ENCODE measurements at places on chromosomes 1 and 21.

GRCh38 chr1:77541162-77541545 is 141.3 kb downstream of the ZZZ3 start:
- no peak for DNase-seq

- DNase-seq: no peak
Observed at GRCh38 chr1:29309075-29309474, 72.8 kb downstream of the PTPRU start.

DNA sequence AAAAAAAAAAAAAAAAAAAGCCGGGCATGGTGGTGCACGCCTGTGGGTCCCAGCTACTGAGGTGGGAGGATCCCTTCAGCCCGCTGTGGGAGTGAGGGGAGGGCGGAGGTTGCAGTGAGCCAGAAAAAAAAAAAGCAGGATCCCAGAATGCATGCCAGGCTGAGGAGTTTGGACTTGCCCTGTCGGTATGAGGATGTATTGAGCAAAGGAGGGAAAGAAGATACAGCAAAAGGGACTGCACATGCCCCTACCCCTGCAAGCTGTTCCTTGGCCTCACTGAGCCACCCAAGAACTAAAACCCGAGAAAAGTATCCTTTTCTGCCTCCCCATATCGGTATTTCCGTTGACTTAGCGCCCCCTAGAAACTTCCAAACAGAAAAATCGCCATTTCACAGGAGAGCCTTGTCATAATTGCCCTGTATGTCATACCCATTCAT is 1.3 kb upstream of the GPATCH4 start:
- DNase-seq: no peak

DNA sequence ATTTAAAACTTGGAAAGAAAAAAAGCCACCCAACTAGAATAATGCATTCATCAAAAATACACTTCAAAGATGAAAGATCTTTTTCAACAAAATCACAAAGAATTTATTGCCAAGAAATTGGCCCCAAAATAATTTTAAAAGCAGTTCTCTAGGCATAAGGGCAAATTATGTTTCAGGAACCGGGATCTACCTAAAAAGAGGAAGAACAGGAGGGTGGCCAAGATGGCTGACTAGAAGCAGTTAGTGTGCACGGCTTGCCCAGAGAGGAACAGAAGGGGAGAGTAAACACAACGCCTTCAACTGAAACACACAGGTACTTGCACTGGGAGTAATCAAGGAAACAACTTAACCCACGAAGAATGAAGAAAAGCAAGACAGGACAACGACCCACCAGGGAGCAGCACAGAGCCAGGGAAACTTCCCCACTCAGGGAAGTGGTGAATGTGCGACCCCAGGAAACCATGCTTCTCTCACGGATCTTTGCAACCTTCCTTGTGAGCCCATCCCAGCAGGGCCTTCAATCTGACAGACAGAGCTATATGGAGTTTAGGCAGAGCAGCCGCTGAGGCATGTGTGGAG is 46.1 kb downstream of the ACKR1 start:
- no peak for DNase-seq

DNA sequence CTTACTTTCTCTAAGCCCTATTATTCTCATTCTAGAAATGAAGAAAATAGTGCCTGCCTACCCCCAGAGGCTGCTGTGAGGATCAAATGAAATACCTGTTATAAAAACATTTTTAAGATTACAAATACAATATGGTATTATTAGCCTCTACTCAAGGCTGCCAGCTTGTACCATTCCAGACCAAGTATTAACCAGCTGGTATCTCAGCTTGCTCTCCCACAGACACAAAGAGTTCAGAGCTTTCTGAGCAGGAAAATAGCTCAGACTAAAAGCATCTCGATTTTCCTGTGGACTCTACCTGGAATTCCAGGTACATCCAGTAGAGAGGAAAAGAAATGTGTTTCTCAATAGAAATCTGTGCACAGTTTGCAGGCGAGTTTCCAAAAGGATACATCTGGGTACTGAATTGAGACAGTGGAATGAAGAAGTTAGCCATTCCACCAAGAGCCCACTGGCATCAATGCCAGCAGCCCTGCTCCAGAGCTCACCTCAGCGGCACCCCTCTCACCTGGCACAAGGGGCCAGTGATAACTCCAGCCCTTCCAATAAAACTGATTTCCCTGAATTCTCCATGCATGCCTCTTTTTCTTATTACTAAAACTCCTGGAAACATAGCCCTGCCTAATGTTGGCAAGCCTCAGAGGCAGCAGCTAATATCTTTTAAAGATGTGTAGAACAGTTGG is 31.0 kb downstream of the TGFBR3 start:
- no peak for DNase-seq

- DNase-seq: no peak
Observed at GRCh38 chr1:179206812-179207211, 22.7 kb downstream of the ABL2 start.

DNA sequence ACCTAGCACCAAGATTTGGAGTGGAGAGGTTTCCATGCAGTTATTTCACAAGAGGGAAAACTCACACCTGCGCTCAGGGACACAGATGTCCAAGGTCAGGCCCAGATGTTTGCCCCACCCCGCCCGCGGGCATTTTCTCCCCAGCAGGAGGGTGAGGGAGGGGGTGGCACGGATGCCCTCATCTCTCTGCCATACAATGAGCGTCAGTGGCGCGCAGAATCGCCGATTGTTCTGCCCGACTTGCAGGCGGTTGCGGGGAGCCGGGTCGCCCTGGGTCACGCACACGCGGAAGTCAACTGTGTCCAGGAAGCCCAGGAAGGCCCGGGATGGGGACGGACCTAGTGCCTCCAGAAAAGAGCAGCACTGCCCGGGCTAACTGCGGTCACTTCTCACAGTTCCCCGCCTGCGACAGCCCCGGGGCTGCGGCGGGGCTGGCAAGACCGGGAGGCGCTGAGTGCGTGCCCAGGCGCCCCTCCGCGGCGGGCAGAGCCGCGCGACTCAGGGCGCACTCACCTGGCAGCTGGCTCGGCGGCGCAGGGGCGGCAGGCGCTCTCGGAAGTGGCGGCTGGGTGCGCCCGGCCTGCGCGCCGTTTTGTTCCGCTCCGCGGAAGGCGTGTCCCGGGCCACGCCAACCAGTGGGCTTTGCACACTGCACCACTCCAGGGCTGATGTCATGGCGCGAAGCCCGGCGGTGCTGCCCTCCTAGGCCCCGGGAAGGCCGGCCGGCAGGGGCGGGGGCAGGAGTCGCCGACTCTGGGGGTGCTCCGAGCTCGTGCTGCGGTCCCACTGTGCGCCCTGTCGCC is at the start of gene CSRP1:
TSS of gene CSRP1 (minus strand) at position 567 of the 803 bp plus-strand sequence. CDS start 10,820 bp downstream, outside the sequence.
- DNase-seq: peak; percentile 73

- no peak for DNase-seq
Observed at GRCh38 chr1:42797979-42798378, 13.2 kb downstream of the TMEM269 start.

DNA sequence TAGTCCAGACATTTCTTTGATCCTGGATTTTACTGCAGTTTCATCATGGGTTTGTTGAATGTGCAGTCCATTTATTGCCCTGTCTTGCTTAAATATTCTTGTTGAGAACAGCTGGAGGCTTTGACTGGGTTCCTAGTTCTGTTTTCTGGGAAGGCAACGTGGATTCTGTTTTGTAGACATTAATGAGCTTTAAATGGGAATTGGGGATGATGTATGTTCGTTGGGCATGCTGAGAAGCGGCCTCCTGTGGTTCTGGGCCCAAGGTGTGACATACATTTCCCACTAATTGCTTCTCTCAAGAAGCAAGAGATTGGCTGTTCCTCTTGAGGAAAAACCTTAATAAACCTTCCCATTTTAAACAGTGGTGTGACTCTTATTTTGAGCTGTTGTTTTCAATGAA is 22.9 kb downstream of the INKA2 start:
- no peak for DNase-seq

DNA sequence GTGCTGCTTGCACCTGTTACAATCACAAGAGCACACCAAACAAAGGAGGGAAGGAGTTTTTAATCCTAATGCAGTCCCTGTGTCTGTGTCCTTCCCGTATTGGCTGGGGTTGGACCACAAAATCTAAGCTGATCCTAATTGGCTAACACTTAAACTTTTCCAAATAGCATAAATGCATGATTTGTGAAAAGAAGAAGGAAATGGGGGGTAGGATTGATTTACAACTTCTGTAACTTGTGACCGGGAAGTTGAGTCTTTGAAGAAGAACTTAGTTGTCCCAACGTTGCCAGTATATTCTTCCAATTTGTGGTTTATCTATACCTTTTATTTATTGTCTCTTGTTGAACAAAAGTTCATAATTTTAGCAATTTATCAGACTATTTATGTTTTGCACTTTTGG is 11.8 kb upstream of the IPP start:
- DNase-seq: no peak

DNA sequence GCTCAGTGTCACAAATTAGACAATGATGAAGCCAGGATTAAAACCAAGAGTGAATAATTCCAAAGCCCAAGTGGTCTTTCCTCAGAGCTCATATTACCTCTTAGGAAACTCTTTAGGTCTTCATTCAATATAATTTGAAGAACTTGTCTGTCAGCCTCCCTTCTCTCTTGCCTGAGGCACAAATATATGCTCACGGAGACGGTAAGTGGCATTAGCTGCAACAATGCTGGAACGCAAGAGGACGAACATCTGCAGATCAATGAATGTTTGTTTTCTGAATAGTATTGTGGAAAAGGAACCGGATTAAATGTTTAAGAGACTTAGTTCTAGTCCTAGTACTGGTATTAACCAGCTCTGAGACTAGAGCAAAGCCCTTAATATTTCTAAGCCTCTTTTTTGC is 39.7 kb upstream of the LYST start:
- no peak for DNase-seq

- DNase-seq: no peak
Observed at GRCh38 chr1:85453640-85454194, 11.2 kb downstream of the DDAH1 start.

DNA sequence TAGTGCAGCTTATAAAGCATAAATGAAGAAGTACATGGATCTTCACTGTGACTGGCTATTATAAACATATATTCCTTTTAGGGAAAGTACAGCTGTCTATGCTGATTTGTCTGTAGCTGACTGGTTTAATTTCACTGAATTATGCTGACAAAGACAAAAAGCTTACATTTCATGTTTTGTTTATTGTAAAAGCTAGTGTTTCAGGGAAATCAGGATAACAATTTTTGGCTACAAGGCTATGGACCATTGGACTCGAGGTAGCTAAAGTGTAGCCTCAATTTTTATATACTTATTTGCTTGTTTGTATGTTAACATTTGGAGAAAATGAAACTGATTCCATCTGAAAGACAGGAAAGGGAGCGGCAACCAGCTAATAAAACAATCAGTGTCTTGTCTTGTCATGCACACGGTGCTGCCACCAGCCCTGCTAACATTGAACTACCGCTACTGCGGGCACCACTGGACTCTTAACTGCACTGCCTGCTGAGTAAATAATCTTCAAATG is 480.2 kb downstream of the COL11A1 start:
- DNase-seq: no peak

DNA sequence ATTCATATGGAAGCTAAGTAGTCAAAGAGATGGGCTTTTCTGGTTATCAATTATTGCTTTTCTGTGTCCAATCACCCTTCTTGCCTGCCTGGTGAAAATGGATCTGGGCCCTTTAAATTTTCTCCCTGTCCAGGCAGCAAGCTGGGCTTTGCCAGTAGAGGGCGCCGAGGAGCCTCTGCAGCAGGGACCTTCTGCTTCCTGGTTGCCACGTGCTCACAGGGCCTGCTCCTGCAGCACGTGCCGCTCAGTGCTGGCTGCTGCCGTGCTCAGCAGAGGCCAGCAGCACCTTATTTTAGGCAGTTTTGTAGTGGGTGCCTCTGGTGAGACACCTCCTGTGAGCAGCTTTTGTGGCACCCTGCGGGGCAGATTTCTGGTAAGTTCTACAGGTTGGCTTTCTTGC is 4.0 kb downstream of the ACTL8 start:
- DNase-seq: no peak

DNA sequence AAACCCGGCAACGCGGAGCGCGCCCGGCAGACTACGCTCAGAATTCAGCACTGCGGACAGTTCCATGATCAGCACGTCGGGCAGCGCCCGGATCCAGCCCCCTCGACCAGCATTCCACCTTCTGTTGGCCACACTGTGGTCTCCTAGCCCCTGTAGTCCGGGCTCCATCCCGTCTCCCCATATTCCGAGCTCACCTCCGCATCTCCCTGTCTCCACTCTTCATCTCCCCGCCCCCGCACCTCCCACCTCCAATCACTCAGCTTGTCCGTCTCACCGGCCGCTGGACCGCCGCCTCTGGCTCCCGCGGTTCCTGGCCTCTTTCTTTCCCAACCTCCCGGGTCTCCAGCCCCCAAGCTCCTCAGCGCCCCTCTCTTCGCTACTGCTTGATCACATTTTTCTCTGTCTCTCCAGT is 500 bp downstream of the EPHA10 start:
- DNase-seq: peak; percentile 35

- DNase-seq: no peak
Observed at GRCh38 chr1:184929711-184930202, 44.6 kb downstream of the NIBAN1 start.

DNA sequence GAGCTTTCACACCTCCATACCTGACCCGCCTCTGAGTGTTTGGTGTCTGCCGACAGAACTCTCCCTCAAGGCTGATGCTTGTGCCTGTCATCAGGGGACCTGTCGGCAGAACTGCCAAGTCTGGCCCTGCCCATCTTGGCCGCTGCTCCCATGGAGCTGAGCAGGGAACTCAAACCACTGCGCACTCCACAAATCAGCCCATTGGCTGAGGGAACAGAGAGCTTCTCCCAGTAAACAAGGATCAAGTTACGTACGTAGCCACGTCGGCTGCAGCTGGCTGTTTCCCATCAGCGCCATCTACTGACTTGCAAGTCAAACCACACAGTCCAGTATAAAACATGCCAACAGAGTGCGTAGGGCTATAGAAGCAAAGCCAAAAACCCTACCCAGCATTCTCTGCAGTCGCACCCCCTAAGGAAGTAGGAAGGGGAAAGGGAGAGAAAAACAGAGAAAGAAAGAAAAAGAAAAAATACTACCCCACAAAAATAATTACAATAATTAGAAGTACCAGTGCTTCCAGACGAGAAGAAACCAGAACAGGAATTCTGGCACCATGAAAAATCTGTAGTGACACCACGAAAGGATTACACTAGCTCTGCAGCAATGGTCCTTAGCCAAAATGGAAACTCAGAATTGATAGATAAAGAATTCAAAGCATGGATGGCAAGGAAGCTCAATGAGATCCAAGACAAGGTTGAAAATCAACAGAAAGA is 13.1 kb downstream of the KRTAP13-1 start:
- DNase-seq: no peak

GRCh38 chr1:168473126-168473525 is 70.7 kb downstream of the XCL2 start:
- DNase-seq: no peak

DNA sequence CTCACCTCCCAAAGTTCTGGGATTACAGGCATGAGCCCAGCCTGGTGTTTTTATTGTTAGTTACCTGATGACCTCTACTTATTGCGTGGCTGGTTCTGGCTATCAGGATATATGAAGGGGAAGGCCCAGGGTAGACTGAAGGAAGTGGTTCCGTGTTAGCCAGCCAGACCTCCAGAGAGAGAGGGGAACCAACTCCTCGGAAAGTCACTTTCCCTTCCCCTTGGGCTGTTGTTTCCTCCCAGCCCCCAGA is 2.5 kb upstream of the RCSD1 start:
- DNase-seq: no peak

DNA sequence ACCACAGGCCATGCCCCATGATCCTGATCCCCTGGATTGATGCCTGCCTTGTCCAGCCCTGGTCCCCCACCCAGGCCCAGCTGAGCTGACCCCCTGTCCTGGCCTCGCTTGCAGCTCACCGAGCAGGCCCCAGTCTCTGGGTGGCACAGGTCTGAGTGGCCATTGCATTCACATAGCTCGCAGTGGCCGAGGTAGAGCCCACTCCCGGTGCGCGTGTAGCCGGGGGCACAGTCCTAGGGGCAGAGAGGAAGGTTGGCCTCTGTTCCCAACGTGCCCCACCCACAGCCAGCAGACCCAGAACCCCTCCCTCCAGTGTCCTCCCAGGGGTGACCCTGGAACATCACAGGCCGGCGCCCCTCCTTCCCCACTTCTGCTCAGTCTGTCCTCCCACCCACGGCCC is 51.9 kb downstream of the LDLRAD2 start:
- DNase-seq: no peak

All from stimulated activated CD4-positive, alpha-beta T cell treated with anti-CD3 and anti-CD28 coated beads, Interleukin-15, amount 100 ng/mL, for 48 hours (primary cell).